ENCODE measurements at places on chromosomes 7 and 10.

GRCh38 chr7:129055294-129055816 lies 444 bp upstream of the TNPO3 start:
- no peak for DNase-seq

GRCh38 chr10:61000769-61001730 lies 57.1 kb upstream of the RHOBTB1 start:
- DNase-seq, result no peak

DNA sequence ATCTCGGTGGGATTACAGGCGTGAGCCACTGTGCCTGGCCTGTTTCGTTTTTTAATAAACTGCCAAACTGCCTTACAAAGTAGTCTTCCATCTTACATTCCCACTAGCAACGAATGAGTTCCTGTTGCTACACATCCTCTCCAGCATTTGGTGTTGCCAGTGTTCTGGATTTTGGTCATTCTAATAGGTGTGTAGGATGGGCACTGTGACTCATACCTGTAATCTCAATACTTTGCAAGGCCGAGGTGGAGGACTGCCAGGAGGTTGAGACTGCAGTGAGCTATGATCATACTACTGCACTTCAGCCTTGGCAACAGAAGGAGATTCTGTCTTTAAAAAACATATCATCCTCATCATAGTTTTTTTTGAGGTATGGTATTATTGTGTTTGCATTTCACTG lies 21.4 kb upstream of the RSBN1L start:
- DNase-seq, result no peak

- DNase-seq, result no peak
These were observed 235.9 kb upstream of the PRSS1 start for GRCh38 chr7:142513178-142513955.

DNA sequence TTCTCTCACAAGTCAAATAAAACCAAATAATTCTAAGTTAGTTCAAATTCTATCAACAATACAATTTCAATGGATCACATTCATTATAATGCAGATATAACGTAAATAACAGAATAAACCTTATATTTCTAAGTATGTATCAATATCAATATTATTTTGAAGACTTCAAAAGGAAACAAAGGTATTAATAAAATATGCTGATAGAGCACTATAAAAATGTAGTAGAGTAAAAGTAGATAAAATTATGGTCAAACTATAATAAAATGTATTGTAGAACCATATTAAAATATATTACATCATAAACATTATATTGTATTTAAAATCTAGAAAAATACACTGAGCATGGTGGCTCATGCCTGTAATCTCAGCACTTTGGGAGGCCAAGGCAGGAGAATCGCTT lies 23.5 kb upstream of the NRCAM start:
- DNase-seq, result no peak

- no peak for DNase-seq
These were observed 70.2 kb downstream of the PRTFDC1 start for GRCh38 chr10:24882047-24882698.

GRCh38 chr10:86857128-86857721 lies 100.2 kb downstream of the MMRN2 start:
- DNase-seq, result no peak

- DNase-seq, result no peak
These were observed 225.4 kb downstream of the ZMYND11 start for GRCh38 chr10:360653-361052.

DNA sequence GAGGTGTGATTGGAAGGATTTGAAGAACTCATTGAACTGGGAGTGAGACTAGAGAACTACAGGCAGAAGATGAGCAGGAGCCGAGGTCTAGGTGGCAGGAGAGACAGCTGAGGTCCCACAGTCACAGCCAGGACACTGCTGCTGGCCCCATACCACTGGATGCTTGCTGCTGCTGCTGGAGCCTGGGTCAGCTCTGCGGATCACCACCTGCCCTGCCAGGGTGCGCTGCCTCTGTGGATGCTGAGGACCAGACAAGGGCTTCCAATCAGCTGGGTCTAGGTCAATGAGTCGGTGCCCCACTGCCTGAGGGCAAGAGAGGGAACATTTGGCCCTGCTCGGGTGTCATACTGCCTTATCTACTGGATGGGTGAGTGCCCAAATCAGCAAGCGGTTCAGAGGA lies 94.4 kb downstream of the FRMD4A start:
- no peak for DNase-seq

- no peak for DNase-seq
These were observed 115.2 kb downstream of the GRID1 start for GRCh38 chr10:86251426-86251825.

- DNase-seq, result no peak
These were observed 34.4 kb upstream of the SLF2 start for GRCh38 chr10:100878291-100878910.

DNA sequence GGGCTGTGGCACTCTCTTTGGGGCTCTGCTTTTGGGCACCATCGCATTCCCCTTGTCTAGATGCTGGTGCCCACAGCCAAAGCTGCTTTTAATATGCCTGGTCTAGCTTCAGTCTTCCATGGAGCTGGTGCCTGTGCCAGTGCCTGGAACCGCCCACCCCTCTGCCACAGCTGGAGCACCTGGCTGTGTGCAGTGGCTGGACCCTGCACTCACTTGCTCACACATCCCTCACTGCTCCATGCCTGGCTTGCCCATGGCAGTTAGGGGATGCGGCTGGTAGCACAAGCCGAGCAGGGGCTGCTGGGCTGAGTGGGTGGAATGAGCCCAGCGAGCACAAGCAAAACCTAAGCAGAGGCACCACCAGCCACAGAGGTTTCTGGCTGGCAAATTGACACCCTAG lies 1145.9 kb upstream of the LRRTM3 start:
- no peak for DNase-seq

DNA sequence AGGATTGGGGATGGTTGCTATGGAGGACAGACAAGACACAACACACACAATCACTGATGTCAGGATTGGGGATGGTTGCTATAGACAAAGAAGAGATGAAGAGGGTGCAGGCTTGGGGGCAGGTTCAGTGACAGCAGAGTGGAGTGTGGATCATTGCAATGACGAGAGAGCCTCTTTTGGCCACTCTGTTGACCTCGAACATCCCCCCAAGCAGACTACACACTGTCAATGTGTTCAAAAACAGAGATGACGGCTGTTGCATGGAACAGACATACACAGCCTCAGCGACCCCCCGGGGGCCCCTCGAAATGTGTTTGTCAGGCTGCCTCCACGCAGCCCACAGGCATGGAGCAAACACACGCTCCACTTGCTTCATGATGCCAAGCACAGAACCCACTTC lies 133.0 kb downstream of the PTPRN2 start:
- no peak for DNase-seq

- DNase-seq, result no peak
These were observed 53.4 kb downstream of the TNS3 start for GRCh38 chr7:47528471-47528870.

- DNase-seq, result no peak
These were observed 380.6 kb upstream of the VSTM2A start for GRCh38 chr7:54161621-54162020.

- DNase-seq, result no peak
These were observed 50.3 kb downstream of the PIK3CG start for GRCh38 chr7:106915407-106915806.

DNA sequence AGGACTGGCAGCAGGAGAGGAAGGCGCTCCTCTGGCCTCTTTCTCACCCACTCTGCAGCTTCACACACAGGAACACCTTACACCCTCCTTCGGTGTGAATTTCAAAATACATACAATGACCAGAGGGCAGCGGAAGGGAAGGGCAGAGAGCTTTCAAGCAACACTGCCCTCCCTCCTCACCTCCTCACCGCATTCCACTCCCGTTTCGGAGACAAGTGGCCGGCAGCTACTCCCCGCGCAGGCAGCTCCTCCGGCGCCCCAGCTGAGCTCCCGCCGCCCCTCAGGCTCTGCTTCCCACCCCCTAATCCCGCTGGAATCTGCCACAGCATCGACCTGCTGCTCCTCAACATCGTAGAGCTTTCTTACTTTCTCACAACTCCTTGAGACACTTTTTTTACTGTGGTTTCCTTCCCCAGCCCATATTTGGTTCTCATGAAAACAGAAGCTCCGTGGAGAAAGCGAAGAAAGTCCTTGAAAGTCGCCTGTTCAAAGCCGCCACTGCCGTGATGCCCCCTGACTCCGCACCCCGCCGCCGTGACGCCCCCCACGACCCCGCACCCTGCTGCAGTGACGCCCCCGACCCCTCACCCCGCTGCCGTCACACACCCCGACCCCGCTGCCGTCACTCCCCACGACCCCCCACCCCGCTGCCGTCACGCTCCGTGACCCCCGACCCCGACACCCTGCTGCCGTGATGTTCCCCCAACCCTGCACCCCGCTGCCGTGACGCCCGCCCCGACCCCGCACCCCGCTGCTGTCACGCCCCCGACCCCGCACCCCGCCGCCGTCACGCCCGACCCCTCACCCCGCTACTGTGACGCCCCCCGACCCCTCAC lies 14.6 kb upstream of the GPER1 start:
- no peak for DNase-seq

DNA sequence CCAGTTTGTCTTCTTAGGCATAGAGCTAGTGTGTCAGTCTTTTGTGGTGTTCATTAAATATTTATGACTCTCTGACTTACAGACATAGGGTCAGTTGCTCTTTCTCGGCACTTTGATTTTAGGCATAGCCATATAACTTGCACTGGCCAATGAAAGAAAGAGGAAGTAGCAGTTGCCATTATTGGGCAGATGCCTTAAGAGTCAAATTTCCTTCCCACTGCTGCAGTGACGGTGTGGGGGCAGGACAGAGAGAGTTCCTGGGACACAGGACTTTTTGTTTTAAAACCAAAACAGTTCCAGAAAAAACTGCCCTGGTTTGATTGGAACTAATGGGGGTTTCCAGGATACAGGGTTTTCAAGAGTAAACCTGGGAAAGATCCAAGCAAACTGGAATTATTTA lies 60.2 kb upstream of the PHF14 start:
- no peak for DNase-seq

DNA sequence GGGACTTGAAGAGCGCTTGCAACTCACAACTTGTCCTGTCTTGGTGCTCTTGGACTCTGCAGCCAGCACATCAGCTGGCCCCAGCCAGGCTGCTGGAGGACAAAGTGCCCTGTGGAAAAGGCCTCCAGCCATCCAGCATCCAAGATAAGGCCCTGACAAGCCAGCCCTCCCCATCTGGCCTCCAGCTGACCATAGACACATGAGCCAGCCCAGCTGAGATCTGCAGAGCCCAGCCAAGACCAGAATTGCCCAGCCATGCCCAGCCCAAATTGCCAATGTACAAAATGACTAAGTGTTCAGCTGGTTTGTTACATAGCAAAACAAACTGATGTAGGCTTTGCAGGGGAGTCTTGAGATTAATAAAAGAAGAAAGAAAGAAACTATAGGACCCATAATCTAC lies 36.0 kb upstream of the FRMD4A start:
- no peak for DNase-seq

- DNase-seq, result no peak
These were observed 66.0 kb downstream of the MAD1L1 start for GRCh38 chr7:2166625-2167280.

DNA sequence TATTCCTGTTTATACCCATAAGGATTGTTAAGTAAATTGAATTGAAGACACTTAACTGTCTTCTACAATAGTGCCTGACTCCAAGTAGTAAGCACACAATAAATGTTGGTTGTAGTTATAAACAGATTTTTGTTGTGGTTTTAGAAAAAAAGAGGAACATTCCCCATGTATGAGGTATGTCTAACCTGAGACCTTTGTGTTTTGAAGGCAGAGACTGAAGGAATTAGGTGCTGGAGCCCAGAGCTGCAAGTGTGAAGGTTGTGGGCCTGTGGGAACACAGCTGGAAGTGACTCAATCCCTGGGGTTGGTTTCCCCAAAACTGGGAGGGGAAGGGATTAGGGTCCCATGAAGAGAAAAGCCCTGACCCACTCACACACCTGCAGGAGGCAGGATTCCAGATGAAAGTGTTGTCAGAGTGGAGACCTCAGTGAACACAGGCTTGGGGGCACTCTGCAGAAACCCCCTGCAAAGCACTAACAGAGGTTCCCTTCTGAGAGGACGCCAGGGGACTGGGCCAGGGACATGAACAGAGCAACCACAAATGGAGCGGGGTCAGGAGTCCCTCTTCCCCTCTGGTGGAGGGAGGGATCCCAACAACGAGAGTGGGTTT lies 265.1 kb upstream of the KLF14 start:
- DNase-seq, result no peak

DNA sequence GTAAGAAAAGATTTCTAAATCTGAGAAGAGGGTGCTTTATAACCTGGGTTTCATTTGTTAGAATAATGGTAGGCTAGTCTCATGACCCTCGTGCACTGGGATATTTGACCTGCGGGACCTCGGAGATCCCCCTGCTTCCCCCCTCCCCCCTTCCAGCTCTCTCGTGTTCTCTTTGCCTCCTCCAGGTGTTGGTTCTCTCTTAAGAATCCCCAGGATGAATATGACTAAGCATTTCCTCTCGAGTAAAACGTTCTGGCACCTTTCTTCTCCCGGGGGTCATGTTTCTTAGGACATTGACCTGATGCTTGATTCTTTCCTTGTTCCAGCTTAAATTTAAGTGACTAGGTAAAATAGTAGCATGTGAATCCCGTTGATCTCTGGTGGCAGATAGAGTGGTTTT lies 71.2 kb downstream of the SHH start:
- DNase-seq, result no peak

DNA sequence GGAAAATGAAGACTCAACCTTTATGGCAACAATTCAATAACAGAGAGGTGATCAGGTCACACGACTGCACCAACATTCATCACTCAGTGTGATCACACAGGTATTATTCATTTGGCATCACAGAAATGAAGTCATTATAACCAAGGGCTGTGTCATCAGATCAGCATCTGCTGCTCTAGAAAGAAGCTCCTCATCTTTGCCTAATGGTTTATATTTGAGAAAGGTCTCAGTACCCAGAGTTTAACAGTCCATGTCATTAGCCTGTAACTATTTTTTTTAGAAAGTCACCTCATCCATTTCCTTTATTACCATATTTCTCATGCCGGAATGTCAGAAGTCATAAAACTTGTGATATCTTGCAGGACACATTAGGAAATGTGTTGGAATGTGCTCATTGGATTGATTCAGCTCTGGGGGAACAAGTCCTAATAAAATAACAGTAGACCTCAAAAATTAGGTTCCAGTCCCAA lies 45.1 kb upstream of the PRKG1 start:
- no peak for DNase-seq

DNA sequence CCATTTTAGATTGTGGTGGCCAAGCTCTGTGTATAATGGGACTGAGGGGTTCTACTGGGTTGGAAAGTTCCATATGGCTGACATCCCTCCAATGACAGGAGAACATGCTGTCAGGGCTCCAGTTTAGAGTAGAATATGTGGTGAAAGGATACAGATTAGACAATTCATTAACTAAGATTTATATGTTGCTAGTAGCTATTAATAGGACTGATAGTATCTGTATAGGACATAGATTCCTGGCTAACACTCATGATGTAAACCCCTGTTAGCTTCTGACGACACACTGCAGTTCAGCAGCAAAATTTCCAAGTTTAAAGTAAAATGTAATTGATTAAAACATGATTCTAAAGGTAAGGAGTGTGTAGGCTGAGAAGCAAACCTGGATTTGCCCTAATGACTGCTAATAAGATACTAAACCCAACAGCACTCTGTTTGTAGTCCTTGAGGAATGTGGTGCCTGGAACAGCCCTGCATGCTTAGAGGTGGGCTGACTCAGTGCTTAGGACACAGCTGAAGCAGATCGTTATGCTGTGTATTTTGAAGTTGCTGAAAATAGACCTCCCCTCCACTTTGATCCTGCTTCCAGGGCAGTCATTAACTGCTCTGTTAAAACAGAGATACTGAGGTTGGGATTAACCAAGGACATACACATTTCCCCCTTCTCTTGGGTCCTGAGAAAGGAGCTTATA lies 1129.6 kb downstream of the SORCS3 start:
- DNase-seq, result no peak

GRCh38 chr7:129008645-129009414 lies 46.1 kb downstream of the TNPO3 start:
- no peak for DNase-seq

Data from stimulated activated CD4-positive, alpha-beta T cell treated with anti-CD3 and anti-CD28 coated beads, TNF-alpha, amount 100 ng/mL, for 1 hour (primary cell).